Panc1 (cell line): ENCODE measurements at places on chromosomes 12 and 14. TPM values are rescaled to one million over a fixed set of nuclear protein-coding genes. Genes with fewer than 3 reads are reported as not detected.

The LPAR5 gene
- total RNA-seq: not detected

The TAS2R19 gene
- 1.1 TPM for total RNA-seq

DNA sequence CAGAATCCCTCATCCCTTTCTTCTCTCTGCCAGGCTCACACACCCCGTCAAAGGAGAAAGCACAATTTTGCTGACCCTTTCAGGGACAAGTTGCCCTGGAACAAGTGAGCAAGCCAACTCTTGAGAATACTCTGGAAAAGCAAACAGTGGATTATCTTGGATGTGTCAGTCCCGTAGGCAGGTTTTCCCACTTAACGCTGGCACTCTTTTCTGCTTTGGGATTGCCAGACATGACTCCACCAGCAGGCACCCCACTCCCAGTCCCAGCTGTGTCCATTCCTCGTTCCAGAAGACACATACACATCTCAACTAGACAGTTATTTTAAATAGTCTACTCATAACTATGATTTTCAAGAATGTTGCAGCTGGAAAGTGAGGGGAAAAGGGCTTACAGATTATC lies 145.5 kb upstream of the CDKN3 start:
- no peak overlapping the region for H3K4me3 ChIP-seq
- no peak for DNase-seq
- no peaks in the 10 kb centered on the region for H3K4me1 ChIP-seq

DNA sequence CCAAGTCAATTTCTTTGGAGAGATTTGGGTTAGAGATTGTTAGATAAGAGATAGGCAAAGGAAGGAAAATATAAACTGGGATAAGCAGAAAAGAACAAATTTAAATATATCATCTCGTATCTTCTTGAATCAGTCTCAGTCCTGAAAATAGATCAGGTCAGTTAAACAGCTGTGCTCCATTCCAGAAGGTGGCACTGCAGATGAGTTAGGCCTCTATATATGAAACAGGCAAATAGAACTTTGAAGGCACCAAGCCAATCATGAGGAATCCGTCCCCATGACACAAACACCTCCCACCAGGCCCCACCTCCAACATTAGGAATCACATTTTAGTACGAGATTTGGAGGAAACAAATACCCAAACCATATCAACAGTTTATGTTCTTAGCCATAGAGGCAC lies 605.5 kb upstream of the USP15 start:
- H3K4me1 ChIP-seq: no peaks in the 10 kb centered on the region
- H3K36me3 ChIP-seq: no peaks in the 10 kb centered on the region
- DNase-seq: no peak
- H3K4me3 ChIP-seq: no peak overlapping the region
- no peak overlapping the region for H3K27ac ChIP-seq
- no peaks in the 10 kb centered on the region for H3K27me3 ChIP-seq

DNA sequence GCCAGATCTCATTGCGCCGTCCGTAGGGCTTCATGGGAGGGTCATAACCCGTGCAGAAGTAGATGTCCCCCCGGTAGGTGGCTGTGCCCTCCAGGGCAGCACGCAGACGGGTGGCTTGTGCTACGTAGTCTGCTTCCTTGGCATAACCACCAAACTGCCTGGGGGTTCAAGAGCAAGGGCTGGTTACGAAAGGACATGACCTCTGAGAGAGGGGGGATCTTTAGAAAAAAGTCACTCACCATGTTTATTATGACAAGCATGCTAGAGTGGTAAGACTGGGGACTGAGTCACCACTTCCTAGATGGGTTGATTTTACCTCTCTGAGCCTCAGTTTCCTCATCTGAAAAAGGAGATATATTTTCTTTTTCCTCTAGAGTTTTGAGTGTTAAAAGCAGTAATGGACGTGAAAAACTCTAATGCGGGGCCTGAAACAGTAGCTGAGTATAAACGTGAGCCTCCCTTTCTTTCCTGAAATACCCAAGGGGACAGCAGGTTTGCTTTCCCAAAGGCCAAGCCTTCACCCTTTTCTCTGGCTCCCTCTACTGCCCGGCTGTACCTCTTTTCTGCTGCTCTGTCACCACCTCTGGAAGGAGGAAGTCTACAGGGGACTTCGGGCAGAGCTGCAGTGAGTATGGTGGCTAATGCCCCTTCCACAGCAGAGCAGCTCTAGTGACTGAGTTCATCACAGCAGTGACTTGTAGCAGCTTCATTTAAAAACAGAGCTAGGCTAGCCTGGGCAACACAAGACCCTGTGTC lies 23.5 kb upstream of the GPRC5D start:
- no peaks in the 10 kb centered on the region for H3K27me3 ChIP-seq
- H3K27ac ChIP-seq: no peak overlapping the region
- no peak for DNase-seq
- H3K36me3 ChIP-seq: no peaks in the 10 kb centered on the region; the same call in 1 of the 2 replicates
